ENCODE measurements at places on chromosomes 13 and 19.
A peak's percentile ranks its signal among the peaks of the same experiment; 100 is the strongest.

DNA sequence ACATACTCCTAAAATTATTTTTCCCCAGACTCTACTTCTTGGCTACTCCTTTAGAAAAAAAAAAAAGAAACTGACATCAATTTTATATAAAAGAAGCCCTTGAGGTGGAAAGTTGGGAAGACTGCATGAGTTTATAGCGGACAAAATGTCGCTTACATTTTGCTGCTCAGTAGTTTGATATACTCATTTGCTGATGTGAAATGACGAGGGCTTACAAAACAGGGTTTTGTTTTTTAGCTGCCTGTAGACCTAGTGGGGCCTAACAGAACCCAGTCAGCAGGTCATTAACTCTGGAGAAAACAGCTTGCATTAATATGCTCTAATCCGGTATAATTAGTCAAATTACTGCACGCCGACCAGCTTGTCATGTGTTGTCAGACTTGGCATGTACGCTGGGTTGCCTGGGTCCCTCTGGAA lies 37.6 kb upstream of the MAB21L1 start:
- DNase-seq = peak; percentile 78

GRCh38 chr13:21233086-21233485 lies 56.6 kb downstream of the MRPL57 start:
- no peak for DNase-seq

DNA sequence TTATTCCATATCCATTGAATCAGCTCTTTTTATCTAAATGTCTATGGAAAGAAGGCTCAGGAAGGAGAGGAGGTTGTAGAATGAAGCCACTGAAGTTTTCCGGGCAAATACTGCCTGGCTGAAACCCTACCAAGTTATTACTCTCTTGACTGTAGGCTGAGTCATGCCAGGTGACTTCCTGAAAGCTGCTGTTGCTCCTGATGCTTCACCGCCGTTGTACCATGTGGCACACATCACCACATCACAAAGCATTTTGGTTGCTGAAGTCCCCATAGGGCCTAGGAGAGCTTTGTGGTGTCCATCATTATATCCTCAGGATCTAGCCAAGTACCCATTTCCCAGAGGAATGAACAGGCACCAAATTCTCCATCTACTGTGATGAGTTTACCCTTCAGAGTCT lies 11.1 kb upstream of the TDRD12 start:
- no peak for DNase-seq

DNA sequence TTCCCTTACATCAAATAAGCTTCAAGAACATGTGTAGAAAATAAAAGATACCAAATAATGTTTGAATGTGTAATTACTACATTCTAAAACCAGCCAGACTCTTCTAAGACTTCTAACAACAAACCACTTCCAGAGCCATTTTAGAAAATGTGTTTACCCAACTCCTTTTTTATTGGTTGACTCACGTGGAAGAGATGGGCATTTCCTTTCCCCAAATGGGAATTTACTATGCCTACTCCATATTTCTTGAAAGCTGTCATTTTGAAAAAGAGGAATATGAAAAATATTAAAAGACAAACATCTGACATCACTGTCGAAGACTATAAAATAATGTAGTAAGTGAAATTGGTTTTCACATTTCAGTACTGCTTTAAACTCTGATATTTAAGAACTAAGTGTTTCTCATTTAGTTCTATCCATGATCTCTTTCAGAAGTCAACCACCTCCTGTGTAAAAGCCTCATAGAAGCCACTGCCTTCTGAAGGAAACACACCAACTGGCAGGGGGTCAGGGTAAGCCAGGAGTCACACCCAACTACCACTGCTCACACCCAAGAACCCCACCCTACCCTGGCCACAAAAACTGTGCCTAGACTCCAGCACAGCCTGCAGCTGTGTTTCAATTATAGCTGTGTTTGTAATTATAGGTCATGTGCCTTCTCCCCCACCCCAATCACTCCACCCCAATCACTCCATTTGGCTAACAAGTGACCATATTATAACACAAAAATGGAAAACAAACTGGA lies 86.8 kb downstream of the UBL3 start:
- no peak for DNase-seq

- peak; percentile 50 for DNase-seq
Measured at GRCh38 chr13:98507282-98507797, 69.6 kb downstream of the STK24 start.

DNA sequence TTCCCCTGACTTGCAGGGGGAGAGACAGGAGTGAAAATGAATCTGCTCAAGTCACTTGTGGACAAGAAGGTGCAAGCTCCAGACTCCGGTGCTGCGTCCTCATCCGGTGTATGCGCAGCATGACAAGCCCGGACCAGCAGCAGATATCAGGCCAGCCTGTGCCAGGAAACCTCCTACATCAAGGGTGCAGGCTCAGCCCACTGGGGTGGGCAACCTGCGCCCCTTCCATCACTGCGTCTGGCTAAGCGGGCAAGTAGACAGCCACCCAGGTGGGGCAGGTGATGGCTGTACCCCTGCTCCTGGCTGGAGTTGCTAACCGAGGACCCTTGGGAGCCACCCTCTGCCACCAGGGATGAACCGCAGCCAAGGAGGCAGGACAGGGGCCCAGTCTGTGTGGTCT lies 32.9 kb upstream of the SLC15A1 start:
- DNase-seq = no peak

DNA sequence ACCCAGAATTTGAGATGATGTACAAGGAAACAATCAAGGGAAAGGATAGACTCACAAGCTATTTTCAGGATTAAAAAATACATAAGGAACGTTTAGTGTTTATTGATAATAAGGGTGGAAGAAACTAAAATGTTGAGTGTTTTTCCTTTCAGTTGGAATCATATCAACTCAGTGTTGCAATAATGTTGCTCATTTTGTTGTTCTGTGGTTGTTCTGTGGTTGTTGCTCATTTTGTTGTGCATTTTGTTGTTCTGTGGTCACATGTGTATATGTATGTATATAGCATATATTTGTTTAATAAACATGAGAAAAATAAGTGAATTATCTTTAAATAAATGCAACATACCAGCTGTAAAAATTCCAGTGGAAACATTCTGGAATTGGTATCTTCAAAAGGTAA lies 262.4 kb upstream of the SPRY2 start:
- no peak for DNase-seq

- no peak for DNase-seq
Measured at GRCh38 chr13:44484562-44485138, 91.5 kb downstream of the TSC22D1 start.

GRCh38 chr13:99414048-99414995 lies 87.0 kb upstream of the TM9SF2 start:
- no peak for DNase-seq

DNA sequence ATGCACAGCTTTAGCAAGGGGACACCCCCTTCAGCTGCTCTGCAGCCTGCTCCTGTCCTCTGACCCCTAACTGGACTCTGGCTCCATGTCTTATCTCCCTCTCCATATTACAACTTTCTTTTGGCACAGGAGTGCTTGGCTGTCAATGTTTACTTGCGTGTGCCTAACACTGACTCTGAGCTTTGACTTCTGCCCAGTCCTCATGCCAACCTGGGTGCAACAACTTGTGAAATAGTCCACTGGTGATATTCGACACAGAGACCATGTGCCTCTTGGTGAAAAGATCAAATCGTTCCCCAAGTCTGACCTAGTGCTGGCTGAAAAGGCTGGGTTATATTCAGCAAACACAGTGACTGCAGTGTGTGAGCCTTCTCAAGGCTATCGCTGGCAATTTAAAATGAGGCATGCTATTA lies 34.1 kb upstream of the KLF12 start:
- no peak for DNase-seq

DNA sequence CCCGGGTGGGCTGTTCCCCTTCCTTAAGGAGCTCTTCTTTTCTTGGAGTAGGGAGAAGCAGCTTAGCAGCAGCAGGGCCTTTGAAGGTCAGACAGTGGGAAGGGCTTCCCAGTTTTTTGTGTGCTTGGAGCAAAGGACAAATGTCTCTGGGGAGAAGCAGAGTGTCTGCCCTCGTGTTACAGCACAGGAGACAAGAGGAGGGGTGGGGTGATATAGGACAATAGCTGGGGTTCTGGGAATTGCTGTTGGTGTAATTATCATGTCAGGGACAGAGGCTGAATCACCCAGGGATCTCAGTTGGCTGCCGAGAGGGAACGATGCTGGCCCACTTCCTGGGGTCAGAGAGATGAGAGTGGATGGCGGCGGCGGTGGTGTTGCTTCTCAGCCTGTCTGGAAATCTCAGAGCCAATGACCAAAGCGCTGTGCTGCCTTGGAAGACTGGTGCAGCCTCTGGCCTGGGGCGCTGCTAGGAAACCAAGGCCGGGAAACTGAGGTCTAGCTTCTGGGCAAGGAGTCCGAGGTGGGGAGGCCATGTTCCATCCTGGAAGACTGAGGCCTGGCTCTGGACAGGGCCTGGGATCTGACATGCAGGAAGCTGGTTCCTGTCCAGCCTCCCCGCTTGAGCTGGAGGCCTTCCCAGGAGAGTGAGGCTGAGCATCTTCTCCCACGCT lies 1.2 kb downstream of the INAFM1 start:
- DNase-seq = peak; percentile 18

- DNase-seq = no peak
Measured at GRCh38 chr13:89486065-89486464, 1814.9 kb downstream of the SLITRK5 start.

Data from NCI-H1105 treated with DMSO at 0.1 percent for 48 hours (cell line).